GM04503 (cell line): ENCODE measurements at places on chromosomes 2 and 18.
A peak's percentile ranks its signal among the peaks of the same experiment; 100 is the strongest.

- no peak for DNase-seq
Measured at GRCh38 chr2:55045780-55046179, 4.5 kb downstream of the RTN4 start.

GRCh38 chr2:240365971-240366471 is 69.4 kb upstream of the GPC1 start:
- DNase-seq, result no peak

GRCh38 chr2:137435162-137435561 is 529.1 kb upstream of the HNMT start:
- peak; percentile 4 for DNase-seq

DNA sequence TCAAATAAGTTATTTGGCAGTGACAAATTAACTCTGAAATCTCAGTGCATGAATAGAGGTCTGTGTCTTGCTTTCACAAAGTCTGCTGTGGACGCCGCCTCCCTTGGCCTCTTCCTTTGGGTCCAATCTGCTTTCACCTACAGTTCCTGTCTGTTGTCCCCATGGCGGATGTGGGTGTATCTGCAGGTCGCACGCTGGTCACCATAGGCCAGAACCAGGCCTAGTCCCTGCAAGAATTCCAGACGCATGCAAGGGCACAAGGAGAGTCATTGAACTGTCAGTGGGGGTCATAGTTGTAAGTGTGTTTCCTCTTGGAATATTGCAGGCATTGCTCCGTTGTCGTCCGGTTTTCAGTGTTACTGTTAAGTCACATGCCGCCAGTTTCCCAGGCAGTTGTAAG is 7.4 kb downstream of the SOCS6 start:
- DNase-seq, result no peak
